ENCODE measurements at places on chromosomes 12 and 14.

GRCh38 chr12:30997685-30998440 lies 71.3 kb downstream of the TSPAN11 start:
- no peak for DNase-seq

GRCh38 chr14:102977475-102977874 lies 55.0 kb downstream of the AMN start:
- no peak for DNase-seq

DNA sequence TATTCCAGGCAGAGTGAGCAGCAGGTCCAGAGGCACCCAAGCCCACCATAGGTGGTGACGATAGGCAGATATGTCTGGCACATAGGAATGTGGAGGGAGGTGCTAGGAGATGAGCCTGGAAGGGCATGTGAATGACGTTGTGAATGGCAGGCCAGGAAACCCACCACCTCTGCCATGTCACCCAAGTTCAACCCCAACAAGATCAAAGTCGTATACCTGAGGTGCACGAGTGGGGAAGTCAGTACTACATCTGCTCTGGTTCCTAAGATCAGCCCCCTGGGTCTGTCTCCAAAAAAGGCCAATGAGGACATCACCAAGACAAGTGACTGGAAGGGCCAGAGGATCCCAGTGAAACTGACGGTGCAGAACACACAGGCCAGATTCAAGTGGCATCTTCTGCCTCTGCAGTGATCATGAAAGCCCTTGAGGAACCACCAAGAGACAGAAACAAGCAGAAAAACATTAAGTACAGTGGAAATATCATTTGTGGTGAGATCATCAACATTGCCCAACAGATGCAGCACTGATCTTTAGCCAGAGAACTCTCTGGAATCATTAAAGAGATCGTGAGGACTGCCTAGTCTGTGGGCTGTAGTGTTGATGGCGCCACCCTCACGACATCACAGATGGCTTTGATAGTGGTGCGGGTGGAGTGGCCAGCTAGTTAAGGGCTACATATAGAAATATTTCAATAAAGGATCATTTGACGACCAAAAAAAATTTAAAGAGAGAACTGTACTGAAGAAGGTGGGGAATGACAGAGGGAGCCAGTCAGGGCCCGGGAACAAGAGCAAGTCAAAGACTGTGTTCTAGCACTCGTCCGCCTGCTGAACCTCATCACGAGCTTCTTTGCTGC lies 99.7 kb downstream of the ZFP36L1 start:
- peak; percentile 29 for DNase-seq

- no peak for DNase-seq
These were observed 195.2 kb upstream of the LRIG3 start for GRCh38 chr12:59115526-59115925.

- DNase-seq, result no peak
These were observed 11.6 kb upstream of the STRN3 start for GRCh38 chr14:31037709-31038221.

DNA sequence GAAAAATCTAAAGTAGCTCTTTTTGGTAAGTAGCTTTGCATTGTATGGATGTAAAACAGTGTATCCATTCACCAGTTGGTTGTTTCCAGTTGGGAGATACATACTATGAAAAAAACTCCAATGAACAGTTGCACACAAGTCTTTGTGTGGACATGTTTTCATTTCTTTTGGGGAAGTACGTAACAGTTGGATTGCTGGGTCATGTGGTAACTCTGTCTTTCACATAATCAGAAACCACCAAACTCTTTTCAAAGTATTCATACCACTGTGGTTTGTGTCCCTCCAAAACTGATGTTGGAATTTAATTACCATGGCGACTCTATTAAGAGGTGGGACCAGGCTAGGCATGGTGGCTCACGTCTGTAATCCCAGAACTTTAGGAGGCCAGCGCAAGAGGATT lies 58.9 kb upstream of the RESF1 start:
- peak; percentile 54 for DNase-seq

DNA sequence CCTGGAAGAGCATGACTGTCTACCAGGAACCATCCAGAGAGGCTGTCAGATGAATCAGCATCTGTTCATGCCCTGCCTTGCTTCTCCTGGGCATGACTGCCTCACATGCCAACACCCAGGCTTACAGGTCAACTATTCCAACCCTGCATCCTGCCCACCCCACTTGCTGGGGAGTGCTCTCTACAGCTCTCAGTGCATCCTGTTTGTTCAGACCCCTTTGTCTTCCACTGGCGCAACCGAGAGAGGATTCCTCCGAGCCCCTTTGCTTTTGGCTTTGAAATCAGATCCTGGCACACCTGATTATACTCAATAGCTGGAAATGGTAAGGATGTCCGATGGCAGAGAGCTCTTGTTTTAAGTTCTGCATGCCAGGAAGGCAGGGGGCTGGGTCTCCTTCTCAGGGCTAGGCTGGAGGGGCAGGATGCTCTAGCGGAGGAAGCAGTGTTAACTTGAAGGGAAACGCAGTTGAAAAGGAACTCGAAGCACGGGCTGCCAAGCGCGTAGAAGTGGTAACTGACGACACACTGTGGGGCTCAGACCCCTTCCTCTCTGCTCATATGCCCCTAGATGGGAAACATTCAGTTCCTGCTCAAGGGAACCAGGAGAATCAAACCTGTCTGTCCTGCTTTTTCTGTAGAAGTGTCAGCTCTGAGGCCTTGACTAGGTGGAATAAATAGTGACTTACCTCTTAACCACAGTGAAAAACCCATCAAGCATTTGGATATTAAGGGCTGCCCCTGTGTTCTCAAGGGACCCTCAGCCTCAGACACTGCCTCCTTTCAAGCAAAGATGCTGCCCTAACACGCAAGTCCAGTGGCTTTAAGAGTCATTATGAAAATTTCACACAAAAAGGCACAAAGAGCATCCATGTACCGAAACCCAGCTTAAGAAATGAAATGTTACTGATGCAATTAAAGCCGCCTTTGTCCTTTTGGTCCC lies 297.5 kb downstream of the ZFP36L1 start:
- peak; percentile 69 for DNase-seq

DNA sequence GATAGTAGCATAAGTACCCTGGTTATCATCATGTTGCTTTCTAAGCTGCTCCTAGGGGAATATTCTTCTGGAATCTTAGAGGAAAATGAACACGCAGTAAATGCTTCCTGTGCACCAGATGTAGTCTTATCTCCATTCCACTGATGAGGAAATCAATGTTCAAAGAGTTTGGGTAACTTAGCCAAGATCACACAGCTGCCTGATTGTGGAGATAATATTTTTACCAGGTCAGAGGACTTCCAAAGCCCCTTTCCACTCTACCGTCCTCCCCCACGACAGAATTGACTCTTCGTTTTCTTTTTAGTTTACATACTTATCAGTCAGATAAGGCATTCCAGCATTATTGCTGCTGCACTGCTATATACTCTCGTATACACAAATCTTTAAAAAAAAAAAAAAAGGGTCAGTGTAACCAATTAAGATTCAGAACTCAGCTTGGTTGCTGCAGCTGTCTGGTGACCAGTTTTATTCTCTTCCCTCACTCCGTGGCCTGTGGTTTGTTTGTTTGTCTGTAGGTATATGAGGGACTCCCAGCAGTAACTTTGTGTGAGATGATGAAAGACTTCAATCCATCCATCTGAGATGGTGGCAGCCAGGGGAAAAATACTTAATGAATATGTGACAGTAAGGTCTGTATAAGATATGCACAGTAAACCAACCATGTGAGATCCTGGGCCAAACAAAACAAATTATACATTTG lies 110.5 kb downstream of the TGFB3 start:
- no peak for DNase-seq

Measured in mammary epithelial cell (primary cell).